CD4-positive, alpha-beta T cell treated with Interleukin-10 for 1 hour (primary cell): ENCODE measurements at places on chromosomes 5 and 9.
A peak's percentile ranks its signal among the peaks of the same experiment; 100 is the strongest.

- no peak for DNase-seq
Observed at GRCh38 chr5:84565866-84566265, 181.2 kb upstream of the EDIL3 start.

DNA sequence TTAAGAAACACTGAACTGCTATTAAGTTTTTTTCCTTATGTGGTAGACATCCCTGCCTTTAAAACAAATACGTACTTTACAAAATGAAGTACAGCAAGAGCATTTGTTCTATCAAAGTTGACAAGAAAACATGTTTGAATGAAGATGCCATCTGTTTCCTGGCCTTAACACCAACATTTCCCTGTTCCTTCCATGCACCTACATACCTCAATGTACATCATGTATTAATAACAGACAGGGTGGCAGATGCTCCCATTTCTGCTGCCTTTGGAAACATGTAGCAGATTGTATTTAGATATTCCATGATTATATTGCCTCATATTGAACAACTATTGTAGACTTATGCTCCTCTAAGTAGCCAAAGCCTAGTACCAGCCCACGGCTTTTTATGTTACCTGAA is 104.4 kb downstream of the PJA2 start:
- DNase-seq: no peak

DNA sequence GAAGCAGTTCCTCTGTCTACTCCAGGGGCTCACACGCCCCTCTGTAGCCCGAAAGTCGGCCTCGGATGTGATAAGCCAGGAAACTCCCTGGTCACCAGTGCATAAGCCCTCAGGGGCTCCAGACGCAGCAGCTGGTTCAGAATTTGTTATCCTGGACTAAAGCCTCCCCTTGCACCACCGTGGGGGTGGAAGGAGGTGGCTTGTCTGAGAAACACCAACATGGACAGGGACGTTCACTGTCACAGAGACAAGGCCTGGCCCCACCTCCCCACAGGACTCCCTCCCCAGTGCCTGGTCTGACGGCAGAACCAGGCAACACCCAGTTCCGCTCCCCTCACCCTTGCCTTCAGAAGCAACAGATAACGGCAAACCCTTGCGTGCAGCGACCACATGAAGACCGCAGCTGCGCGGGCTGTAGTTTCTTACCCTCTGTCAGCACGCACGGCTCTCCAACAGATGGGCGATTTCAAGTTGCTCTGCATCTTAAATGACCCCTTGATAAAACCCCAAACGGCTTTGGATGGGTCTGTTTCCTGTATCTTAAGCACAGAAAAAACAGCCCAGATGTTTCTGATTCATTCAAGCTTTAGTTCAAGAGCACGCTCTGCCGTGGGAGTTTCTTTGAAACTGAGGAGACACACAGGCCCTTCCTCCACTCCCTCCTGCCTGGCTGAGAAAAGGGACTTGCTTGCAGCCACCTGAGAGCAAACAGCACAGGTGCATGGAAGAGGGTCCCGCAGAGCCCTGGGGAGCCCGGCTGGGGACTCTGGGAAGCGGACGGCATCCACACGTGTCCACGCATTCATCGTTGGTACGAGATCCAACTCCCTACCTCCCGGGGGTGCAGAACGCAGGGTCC is 44.7 kb upstream of the NKD2 start:
- DNase-seq: peak; percentile 26

DNA sequence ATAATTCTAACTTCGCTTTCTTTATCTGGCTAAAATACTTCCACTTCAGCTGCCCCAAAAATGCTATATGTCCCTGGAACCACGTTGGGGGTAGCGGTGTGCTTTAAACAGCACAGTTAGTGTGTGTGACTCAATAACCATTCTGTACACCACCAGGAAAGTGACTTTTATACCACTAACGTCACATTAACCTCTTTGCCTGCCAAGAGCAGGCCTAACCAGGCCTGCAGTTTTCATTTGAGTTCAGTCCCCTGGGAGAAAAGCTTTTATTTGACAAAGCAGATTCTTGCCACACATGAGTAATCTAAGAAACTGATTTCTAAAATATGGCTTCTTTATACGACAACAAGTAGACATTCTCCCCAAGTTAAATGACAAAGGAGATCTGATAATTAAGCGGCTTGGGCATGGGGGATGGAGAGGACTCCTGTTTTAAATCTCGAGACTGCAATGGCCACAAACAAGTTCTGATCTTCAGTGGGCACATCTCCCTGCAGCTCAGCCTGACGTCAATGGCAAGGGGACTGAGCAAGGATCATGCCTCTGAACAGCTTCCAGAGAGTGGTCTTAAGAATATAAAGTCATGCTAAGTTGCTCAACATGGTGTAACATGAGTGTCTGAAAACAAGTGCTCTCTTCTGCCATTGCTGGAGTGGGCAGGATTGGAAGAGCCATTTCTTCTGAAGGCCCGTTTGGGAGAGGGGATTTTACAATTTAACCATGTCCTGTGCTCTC is 91.8 kb downstream of the GLIS3 start:
- no peak for DNase-seq

DNA sequence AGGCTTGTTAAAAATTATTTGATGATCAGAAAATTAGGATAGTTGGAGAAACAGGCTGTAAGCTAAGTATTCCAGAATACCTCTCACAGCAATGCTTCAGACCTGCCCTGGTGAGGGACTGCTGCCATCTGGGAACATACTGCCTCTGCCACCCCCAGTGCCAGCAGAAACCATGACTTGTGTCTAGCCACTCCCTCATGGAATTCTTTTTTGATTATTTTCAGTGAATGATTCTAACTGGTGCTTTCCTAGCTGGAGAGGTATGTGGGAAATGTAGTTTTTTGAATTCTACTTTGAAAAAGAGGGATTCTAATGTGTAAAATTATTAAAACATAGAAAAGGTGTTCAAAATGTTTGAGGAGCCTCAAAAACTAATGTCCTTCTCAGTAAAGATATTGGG is 126.3 kb downstream of the HMHB1 start:
- no peak for DNase-seq

DNA sequence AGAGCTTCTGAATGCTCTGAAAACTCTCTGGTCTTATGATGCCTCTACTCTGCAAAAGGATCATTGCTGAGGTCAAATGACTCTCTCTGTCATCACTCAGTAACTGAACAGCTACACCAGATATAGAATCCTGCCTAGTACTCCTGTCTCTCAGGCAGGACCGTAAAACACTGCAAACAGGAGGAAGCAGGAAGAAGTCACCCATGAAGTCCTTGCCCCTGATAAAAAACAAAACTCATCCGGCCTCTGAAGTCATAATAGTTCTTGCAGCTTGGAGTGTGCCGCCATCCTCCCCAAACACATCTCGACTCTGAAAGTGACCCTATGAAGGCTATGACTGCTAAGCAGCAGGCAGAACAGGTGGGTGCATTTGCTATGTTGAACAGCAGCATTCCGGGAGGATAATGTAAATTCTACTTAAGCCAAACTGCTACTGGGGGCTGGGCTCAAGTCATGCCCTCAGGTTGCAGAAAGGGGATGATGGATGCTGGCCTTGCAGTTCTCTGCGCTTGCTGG is 81.9 kb upstream of the FAM169A start:
- no peak for DNase-seq

DNA sequence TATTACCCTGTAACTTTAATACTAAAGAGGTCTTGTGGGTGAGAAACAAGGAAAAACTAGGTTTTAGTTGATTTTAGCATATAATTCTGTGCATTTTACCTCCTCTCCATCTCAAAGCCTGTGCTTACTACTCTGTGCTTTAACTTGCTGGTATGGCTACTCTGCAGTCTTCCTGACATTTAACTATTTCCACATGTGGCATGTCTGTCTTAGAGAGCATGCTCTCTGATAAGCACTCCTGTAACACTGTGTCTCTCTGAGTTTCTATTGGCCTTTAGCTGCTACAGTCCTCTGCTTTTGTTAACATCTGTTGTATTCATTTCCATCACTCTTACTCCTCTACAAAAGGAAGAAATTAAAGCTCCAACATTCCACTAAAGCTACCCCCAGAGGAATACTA is 418.3 kb downstream of the RAB3C start:
- DNase-seq: no peak

GRCh38 chr5:146813346-146814157 is 65.0 kb downstream of the PPP2R2B start:
- DNase-seq: no peak

GRCh38 chr9:110809038-110809595 is 140.5 kb downstream of the MUSK start:
- no peak for DNase-seq

- no peak for DNase-seq
Observed at GRCh38 chr5:118236108-118236849, 752.1 kb downstream of the DTWD2 start.

- DNase-seq: no peak
Observed at GRCh38 chr5:104048231-104048630, 485.6 kb upstream of the NUDT12 start.

- DNase-seq: no peak
Observed at GRCh38 chr9:127706836-127707241, at the start of gene CFAP157. TSS of gene CFAP157 (plus strand) at chr9:127706988. CDS start at chr9:127707032, 44 bp downstream.

GRCh38 chr5:74035521-74035937 is 409.5 kb downstream of the ARHGEF28 start:
- peak; percentile 2 for DNase-seq

- no peak for DNase-seq
Observed at GRCh38 chr5:95699337-95699736, 16.5 kb upstream of the SPATA9 start.

GRCh38 chr9:91266448-91266847 is 95.3 kb downstream of the AUH start:
- no peak for DNase-seq

- DNase-seq: no peak
Observed at GRCh38 chr9:134473141-134474054, 147.1 kb downstream of the RXRA start.

- DNase-seq: peak; percentile 76
Observed at GRCh38 chr9:36470643-36471290, 70.7 kb upstream of the RNF38 start.

DNA sequence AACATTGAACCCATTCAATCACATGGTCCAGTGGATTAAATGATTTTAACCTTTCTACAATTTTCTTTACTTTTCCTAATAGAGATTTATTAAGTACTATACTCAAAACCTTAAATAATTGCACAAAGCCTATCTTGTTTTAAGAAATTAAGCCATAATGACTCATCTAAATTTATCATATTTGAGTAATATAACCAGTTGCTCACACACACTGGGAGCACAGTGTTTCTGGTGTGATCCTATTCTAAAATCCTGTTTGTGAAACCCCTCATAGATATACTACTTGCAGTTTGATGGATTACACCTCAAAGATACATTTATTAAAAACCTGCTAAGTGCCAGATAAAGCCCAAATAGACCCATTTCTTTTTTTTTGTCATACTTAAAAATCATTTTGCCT is 668.3 kb upstream of the CDH18 start:
- no peak for DNase-seq

DNA sequence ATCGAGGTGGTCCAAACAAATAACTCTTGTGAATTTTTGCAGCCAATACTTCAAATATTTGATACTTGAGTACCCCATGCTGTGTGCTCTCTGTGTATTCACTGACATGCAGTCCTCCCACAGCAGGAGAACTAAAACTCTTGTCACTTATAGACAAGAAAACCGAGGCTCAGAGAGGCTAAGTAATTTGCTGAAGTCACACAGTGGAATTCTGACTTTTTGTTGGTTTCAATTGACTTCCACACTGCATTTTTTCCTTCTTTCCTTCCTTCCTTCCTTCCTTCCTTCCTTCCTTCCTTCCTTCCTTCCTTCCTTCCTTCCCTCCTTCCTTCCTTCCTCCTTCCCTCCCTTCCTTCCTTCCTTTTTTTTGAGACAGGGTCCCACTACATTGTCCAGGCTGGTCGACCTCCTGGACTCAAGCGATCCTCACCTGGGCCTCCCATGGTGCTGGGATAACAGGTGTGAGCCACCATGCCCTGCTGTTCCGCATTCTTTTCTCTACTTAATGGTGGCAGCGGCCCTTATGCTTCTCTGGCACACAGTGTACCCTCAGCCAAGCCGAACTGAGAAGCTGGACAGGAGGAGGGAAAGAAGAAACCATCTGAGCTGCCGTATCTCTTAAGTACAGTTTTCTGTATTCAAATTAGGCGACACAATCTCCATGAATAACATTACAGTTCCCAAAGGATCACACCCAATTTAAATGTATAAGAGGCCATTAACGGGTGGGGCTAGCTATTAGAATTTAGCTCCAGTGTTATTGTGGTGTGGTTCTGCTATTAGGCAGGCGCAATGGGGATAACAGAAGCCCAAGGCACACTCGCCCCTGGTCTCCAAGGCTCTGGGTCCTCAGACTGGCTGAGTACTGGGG is 38.4 kb upstream of the GRHPR start:
- DNase-seq: no peak

DNA sequence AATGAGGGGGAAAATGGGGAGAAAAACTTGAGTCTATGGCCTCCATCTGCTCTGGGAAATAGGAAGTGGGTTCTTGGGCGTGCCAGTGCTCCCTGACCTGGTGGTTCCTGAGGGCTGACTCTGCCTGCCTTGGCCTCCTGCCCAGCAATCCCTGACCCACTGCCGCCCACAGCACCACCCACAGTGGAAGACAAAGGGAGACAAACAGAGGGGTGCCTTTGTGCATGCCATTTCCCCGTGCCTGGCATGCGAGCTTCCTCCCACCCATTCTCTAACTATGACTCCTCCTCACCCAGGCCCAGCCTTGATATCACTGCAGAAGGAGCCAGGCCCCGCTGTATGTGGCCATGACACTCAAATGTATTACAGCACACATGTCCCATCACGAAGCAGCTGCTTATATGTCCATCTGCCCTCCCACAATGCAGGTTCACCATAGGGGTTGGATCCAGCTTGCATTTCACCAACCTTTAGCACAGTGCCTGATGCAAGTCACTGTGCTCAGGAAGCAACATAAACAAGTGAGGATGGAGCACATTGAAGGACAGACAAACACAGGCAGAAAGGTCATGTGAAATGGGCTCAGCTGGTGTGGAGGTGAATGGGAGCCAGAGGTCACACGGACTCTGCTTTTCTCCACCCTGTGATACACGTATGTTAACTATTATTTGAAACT is 84.4 kb downstream of the ADRB2 start:
- DNase-seq: no peak

DNA sequence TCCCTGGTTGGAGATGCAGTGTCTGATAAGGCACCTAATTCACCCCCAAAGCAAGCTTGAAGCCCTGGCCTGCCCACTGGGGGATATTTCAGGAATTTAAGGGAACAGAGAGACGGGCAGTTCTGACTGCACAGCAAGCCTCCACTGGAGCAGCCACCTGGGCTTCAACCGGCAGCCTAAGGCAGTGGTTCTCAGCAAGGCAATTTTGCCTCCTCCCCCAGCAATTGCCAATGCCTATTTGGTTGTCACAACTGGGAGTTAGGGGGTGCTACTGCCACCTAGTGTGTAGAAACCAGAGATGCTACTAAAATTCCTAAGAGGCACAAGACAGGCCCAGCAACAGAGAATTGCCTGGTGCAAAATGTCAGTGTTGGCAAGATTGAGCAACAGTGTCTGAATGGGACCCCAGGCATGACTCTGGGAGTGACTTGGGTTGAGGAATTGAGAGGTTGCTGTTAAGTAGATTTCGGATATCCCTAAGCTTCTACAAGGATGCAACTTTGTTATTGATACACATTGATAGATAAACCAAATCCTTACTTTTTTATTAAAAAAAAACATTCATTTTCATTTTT is 58.7 kb upstream of the CTSL start:
- DNase-seq: no peak

- DNase-seq: no peak
Observed at GRCh38 chr5:156350256-156350655, 23.3 kb downstream of the SGCD start.

GRCh38 chr5:145912019-145912418 is 24.4 kb upstream of the SH3RF2 start:
- no peak for DNase-seq

GRCh38 chr9:125580701-125581286 is 126.2 kb downstream of the MAPKAP1 start:
- DNase-seq: no peak
